Central memory CD4-positive, alpha-beta T cell (primary cell): ENCODE measurements at places on chromosomes 1 and 21.
A peak's percentile ranks its signal among the peaks of the same experiment; 100 is the strongest.

- DNase-seq: no peak
Observed at GRCh38 chr1:180177931-180178330, 23.3 kb downstream of the QSOX1 start.

DNA sequence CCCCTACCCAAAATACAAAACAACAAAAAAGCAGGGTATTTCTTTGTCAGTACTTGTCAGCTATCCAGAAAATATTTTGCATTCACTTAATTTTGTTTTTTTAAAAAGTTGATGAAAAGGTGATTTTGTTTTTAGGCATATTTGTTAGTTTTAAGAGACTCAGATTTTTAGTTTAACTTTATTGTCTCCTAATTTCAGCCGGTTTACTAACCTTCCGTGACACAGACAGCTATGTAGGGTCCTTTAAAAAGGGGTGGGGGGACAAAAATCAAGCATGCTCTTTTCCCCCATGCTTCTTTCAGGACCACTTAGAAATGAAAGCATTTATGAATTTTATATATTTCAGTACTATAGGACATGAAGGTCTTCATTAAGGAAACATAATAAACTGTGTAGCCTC lies 1.6 kb downstream of the PBX1 start:
- no peak for DNase-seq

DNA sequence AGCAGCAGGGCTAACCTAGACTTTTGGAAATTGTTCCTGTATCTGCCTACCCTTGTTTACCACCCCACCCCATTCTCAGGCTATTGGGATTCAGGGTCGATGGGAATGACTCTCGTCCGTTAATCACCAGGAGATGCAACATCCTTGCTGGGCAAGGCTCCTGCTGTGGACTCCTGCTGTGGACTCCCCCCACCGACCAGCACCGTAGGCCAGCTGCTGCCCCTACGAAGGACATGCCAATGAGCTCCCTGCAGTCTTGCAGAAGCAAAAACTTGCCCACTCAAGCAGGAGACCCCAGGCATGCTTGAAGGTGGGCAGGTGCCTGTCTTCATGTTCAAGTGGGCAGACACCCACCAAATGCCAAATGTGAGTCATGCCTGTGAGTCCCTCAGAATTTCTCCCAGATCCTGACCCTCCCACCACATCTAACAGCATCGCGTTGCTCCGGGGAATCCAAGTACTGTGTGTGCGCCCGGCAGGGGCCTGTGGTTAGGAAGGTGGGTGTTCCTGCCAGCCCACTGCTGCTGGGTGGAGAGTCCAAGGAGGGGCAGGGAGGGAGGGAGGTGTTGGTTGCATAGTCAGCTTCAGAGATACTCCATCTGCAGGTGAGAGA lies 41.7 kb upstream of the SOX13 start:
- DNase-seq: no peak

- no peak for DNase-seq
Observed at GRCh38 chr1:243247901-243248300, 7.2 kb downstream of the CEP170 start.

- DNase-seq: no peak
Observed at GRCh38 chr21:40176724-40177123, 309.5 kb downstream of the PCP4 start.

DNA sequence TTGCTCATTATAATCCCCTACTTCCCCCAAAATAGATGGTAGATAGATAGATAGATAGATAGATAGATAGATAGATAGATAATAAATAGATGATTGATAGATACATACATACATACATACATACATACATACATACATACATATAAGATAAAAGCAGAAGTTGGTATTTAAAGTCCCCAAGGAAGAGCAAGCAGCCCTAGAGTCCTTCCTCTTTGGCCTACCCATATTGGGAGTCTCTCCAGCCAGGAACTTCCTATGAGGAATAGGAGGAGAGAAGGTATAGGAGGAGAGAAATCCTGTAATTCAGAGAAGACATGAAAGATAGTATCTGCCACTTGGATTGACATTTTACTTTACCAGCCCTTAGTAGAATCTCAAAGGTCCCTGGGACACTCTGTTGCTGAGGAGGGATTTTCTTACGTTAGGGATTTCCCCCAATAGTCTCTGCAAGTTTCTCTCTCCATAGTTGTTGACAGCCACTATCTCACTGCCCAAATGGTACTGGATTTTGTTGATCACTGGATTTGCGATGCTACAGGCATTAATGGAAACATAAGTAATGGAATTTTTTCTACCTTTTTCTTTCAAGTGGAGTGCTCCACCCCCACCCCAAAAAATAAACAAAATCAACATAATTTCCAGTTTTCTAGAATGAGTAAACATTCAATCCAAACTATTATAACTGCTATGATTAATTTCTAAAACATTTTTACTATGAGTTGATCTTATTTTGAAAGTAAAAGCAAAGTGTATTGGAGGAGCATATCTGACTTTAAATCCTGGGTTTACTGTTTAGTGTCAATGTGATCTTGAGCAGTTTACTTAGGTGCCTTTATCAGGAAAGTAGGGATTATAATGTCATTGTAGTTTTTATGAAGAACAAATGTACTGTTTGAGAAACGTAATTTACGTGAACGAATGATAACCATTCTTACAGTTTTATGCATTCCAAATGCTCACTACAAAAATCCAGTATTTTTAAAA lies 93.2 kb upstream of the TNFSF4 start:
- no peak for DNase-seq

- no peak for DNase-seq
Observed at GRCh38 chr1:116359060-116359830, 13.8 kb upstream of the ATP1A1 start.

DNA sequence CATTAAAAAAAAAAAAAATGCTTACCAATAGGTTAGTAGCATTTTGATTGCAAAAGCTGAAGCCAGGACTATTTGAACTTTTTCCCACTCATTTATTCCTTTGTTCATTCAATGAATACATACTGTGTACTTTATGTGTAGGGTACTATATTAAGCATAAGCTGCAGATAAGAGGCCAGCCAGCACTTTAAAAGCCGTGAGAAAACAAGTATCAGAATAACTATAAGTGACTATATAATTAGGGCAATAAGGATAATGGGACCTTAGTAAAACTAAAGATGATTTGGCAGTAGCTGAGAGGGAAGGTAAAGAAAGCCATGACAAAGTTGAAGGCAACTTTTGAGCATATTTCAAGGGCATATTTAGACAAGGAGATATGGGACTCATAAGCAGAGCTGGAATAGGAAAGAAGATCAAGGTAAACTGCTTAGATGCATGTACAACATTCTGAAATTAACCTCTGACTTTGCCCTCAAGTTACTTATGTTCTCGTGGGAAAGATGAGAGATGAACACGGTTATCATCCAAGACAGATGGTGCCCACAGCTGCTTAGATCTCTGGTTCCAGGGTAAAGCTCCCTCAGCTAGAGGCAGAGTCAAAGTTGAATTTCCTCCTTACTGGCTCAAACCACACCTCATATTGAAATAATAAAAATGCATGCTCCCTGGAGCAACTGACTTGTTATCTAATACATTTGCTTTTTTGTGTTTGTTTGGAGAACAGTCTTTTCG lies 44.0 kb upstream of the FMO2 start:
- no peak for DNase-seq

GRCh38 chr1:160082487-160082886 lies 1.1 kb downstream of the KCNJ9 start:
- no peak for DNase-seq

DNA sequence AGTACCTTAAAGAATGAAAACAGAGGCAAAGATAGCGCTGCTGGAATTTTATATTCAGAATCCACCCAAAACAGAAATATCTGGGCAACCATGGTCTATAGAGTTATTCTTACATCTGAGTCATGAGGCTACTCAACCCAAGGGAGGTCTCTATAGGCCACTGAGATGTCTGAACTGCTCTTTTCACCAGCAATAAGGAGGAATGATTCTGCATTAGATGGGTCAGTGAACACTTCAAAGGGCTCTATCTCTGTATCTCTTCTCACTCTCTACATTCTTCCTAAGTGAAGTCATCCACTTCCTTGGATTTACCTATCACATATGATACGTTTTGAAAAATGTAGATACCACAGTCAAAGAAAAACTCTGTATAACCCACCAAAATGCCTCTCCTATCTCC lies 90.2 kb upstream of the NGF start:
- no peak for DNase-seq

DNA sequence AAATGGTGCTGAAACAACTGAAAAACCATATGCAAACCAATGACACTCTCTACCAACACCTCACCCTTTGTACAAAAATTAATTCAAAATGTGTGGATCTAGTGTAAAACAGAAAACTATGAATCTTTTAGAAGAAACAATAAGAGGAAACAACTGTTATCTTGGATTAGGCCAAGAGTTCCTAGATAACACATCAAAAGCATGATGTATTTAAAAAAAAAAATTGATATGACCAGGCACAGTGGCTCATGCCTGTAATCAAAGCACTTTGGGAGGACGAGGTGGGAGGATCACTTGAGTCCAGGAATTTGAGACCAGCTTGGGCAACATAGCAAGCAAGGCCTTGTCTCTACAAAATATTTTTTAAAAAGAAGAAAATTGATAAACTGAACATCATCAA lies 79.0 kb downstream of the EIF4G3 start:
- no peak for DNase-seq

GRCh38 chr1:5910276-5910620 lies 82.0 kb downstream of the NPHP4 start:
- no peak for DNase-seq

- DNase-seq: no peak
Observed at GRCh38 chr1:226195144-226195543, 8.6 kb upstream of the ACBD3 start.

- no peak for DNase-seq
Observed at GRCh38 chr1:88509379-88509778, 174.7 kb upstream of the PKN2 start.

DNA sequence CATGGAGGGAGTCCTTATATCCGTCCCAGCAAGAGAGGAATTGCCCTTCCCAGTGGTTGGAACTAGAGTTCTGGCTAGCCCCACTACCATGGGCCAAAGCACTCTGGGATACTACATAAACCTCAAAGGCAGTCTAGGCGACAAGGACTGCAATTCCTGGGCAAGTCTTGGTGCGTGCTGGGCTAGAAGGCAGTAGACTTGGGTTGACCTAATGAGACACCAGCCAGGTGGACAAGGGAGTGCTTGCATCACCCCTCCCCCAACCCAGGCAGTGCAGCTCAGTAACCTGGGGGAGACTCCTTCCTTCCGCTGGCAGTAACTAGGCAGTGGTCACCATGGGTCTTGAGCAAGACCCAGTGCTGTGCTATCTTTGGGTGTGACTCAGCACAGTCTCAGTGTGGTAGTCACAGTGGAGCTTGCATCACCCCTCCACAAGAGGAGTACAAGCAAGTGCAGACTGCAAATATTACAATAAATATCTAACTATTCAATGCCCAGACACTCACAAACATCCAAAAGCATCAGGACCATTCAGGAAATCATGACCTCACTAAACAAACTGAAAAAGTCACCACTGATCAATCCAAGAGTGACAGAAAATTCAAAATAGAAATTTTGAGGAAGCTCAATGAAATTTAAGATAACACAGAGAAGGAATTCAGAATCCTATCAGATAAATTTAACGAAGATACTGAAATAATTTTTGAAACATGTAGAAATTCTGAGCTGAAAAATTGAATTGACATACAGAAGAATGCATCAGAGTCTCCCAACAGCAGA lies 84.7 kb upstream of the LYPLAL1 start:
- no peak for DNase-seq

GRCh38 chr1:24149866-24150233 lies 6.9 kb upstream of the IL22RA1 start:
- no peak for DNase-seq

GRCh38 chr1:12065872-12066271 lies 2.8 kb downstream of the TNFRSF8 start:
- peak; percentile 31 for DNase-seq

DNA sequence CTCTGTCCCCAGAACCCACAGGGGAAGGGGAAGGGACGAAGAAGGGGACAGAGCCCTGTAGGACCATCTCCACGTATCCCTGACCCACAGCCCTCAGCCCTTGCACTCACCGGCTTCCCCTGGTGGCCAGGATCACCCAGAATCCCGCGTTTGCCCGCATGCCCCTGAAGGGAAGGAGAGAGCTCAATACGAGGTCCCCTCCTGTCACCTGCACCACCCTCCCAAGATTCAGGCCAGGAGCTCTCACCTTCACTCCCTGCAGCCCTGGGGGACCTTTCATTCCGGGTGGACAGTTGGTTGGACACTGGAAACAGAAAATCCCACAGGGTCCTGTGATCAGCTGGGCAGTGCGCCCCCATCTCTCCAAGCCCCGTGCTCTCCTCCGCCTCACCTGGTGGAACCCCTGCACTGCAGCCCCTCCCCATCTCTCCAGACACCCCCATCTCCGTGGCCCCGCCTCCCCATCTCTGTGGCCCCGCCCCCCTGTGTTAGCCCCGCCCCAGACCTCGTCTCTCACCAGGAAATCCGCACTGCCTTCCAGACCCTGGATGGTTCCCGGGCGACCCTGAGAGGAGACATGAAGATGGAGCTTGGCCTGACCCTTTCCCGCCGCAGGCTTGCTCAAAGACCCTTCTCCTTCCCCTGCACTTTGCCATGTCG lies 6.0 kb downstream of the COL9A2 start:
- no peak for DNase-seq

- no peak for DNase-seq
Observed at GRCh38 chr1:33563699-33564098, 91.3 kb downstream of the ZSCAN20 start.

GRCh38 chr1:27044613-27045151 lies 32.0 kb upstream of the TENT5B start:
- peak; percentile 76 for DNase-seq

- no peak for DNase-seq
Observed at GRCh38 chr1:107821340-107821739, 143.6 kb downstream of the VAV3 start.

DNA sequence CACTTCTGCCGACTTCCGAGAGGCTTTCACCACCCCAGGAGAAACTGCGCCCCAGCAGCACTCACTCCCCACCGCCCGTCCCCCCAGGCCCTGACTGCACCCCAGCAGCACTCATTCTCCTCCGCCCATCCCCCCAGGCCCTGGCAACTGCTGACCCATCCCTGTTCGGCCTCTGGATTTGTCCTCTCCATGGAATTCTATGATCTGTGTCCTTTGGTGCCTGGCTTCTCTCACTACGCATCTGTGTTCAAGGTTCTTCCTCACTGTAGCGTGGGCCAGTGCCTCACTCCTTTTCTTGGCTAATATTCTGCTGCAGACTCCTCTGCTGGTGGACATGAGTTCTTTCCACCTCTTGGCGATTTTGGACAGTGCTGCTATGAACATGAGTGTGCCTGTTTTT lies 121.8 kb upstream of the ARHGEF16 start:
- no peak for DNase-seq
